Activated naive CD8-positive, alpha-beta T cell treated with anti-CD3 and anti-CD28 coated beads, Interleukin-2, amount 50 U/mL, for 24 hours (primary cell): ENCODE measurements at places on chromosomes 7 and 10.

DNA sequence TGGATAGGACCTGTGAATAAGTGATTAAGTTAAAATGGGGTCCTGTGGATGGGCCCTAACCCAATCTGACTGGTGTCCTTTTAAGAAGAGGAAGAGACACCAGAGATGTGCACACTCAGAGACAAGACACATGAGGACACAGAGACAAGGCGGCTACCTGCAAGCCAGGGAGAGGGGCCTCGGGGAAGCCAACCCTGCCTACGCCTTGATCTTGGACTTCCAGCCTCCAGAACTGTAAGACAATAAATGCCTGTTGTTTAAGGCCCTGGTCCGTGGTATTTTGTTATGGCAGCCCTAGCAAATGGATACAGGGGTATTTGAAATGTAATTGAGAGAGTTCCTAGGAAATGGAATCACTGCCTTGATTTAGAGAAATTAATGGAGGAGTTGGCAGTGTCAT, 225.3 kb downstream of the SKAP2 start:
- no peaks in the 10 kb centered on the region for H3K4me1 ChIP-seq
- H3K36me3 ChIP-seq, result no peaks in the 10 kb centered on the region
- no peak overlapping the region for H3K4me3 ChIP-seq
- no peak overlapping the region for H3K27ac ChIP-seq

DNA sequence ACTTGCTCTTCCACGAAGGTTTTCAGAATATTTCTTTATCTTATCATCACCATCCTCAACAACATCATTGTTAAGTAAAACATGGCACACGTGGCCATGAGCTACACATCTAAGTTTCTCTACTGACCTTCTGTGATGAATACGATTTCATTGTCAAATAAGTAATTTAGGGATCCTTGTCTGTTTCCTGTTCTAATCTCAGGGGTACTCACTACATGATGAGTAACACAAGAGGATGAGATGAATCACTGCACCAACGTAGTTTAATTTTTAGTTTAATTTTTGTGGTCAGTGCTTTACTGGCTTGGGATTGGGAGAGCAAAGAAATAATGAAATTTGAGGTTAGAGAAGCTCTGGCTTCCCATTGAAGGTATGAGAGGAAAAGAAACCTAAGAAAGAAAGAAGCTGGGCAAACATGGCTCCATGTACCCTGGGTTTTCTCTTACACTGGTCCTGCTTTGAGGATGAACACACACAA, 461.9 kb upstream of the KLF6 start:
- peaks cover 63% of the 10 kb centered on the region for H3K4me1 ChIP-seq
- no peak for DNase-seq
- peaks cover 2% of the 10 kb centered on the region for H3K36me3 ChIP-seq
- H3K4me3 ChIP-seq, result peak overlapping the region; percentile 12

DNA sequence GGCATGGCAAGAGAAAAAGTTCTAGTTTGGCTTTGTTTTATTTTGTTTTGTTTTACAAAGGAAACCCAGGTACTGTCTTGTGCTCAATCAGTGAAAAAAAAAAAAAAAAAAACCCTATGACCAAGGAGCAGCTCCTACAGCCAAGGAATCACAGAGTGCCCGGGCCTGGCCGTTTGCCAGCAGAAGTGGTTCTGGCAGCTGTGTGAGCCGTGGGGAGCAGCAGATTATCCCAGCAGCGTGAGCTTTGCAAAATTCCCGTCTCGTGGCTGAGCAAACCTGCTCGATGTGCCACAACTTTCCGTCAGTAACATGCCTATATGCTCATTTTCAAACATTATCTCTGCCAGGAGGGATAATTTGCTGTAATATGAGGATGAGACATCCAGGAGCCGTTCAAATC, 293.7 kb downstream of the POU6F2 start:
- no peaks in the 10 kb centered on the region for H3K4me1 ChIP-seq
- H3K27me3 ChIP-seq, result peaks cover 6% of the 10 kb centered on the region
- H3K36me3 ChIP-seq, result no peaks in the 10 kb centered on the region
- H3K27ac ChIP-seq, result no peak overlapping the region
- H3K4me3 ChIP-seq, result no peak overlapping the region
- DNase-seq, result no peak

GRCh38 chr10:99172128-99172738, 63.4 kb downstream of the HPSE2 start:
- H3K27me3 ChIP-seq, result peaks cover 7% of the 10 kb centered on the region
- no peak overlapping the region for H3K27ac ChIP-seq
- H3K4me1 ChIP-seq, result no peaks in the 10 kb centered on the region
- H3K4me3 ChIP-seq, result no peak overlapping the region
- peak; percentile 2 for DNase-seq

DNA sequence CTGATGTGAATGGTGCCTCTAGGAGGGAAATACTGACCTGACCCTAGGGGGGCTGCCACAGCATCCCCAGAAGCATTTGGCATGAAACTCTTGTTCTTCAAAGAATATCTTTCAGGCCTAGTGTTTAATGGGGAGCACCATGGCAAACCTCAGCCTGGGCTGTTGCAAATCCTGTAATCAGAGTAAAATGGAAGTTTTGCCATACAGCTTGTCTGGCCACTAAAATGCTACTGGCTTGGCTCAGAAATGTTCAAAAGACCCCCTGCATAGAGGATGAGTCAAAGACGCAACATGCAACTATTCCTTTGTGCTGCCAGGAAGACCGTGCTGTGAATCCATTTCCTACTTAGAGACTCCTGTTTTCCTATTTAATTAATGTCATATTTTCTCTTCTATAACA, 26.7 kb downstream of the HECW1 start:
- H3K27ac ChIP-seq, result no peak overlapping the region
- no peak for DNase-seq
- peaks cover 17% of the 10 kb centered on the region for H3K27me3 ChIP-seq
- H3K4me1 ChIP-seq, result no peaks in the 10 kb centered on the region

- H3K4me1 ChIP-seq, result peaks cover 21% of the 10 kb centered on the region
- peaks cover 5% of the 10 kb centered on the region for H3K27me3 ChIP-seq
- peaks cover 3% of the 10 kb centered on the region for H3K36me3 ChIP-seq
- H3K4me3 ChIP-seq, result no peak overlapping the region
- no peak for DNase-seq
Observed at GRCh38 chr7:108280136-108280535, 150.0 kb upstream of the LAMB4 start.

DNA sequence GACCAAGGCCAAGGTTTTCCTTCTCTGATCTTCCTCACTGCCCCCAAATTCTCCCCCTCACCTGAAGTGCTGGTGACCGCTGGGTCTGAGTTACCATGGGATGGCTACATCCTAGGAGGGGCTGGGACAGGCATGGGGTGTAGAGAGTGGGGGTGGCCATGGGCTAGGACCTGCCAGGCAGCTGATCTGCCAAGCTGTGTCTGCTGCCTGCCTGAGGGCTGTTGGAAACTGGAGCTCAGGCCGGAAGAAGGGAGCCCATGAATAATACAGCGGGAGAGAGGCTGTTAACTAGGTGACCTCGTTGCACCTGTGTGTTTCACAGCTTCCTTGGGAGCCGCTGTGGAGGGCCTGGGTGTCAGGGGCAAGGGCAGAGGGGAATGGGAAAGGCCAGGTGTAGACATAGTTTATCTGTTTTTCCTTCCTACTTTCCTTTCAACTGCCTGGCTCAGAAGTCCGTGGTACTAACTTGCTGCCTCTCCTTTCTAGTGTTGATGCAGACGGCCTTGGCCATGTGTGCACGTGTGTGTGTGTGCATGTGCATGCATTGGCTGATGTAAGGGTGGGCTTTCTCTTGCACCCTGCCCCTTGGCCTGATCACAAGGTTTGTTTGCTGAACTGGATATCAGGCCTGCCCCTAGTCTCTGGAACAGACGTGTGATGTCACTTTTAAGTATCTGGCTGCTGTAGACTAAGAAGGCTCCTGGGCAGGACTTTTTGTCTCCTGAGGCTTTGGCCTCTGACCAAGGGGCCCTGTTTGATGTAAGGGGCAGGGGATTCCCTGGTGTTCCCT, 11.9 kb downstream of the CDH23 start:
- no peaks in the 10 kb centered on the region for H3K27me3 ChIP-seq
- no peak overlapping the region for H3K4me3 ChIP-seq
- no peaks in the 10 kb centered on the region for H3K36me3 ChIP-seq
- H3K4me1 ChIP-seq, result no peaks in the 10 kb centered on the region

DNA sequence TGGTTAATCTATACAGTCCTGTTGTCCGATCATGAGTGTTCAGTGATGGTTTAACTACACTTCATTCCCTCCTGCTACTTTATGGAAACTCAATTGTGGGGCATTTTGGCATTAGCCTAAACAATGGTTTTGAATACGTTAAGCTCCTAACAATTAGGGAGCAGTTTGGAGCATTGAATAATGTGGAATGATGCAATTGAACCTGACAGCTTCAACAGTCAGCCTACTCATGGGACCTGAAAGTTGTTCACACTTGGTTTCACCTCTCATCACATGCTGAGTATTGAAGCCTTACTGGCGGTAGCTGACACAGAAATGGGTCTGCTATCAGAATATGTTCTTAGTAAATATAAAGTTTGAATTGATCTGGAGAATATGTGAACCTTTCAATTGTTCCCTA, 186.1 kb downstream of the MLLT10 start:
- H3K4me1 ChIP-seq, result peaks cover 22% of the 10 kb centered on the region
- peaks cover 17% of the 10 kb centered on the region for H3K36me3 ChIP-seq
- no peak for DNase-seq
- H3K4me3 ChIP-seq, result no peak overlapping the region

GRCh38 chr7:41996381-41997035, 240.5 kb downstream of the GLI3 start:
- DNase-seq, result no peak
- no peaks in the 10 kb centered on the region for H3K36me3 ChIP-seq
- no peak overlapping the region for H3K4me3 ChIP-seq
- H3K4me1 ChIP-seq, result no peaks in the 10 kb centered on the region
- no peak overlapping the region for H3K27ac ChIP-seq

- H3K36me3 ChIP-seq, result no peaks in the 10 kb centered on the region
- no peak overlapping the region for H3K4me3 ChIP-seq
- DNase-seq, result no peak
- H3K4me1 ChIP-seq, result no peaks in the 10 kb centered on the region
Observed at GRCh38 chr10:123620621-123621020, 45.5 kb upstream of the GPR26 start.

GRCh38 chr10:111030042-111030750, 46.6 kb upstream of the ADRA2A start:
- no peak overlapping the region for H3K27ac ChIP-seq
- no peak overlapping the region for H3K4me3 ChIP-seq
- peaks cover 8% of the 10 kb centered on the region for H3K4me1 ChIP-seq
- peaks cover 24% of the 10 kb centered on the region for H3K36me3 ChIP-seq
- DNase-seq, result no peak

- DNase-seq, result no peak
- H3K27me3 ChIP-seq, result no peaks in the 10 kb centered on the region
- H3K27ac ChIP-seq, result no peak overlapping the region
Observed at GRCh38 chr10:88236121-88236743, 346.9 kb downstream of the RNLS start.

GRCh38 chr10:44862924-44863323, 48.2 kb upstream of the TMEM72 start:
- no peak for DNase-seq
- H3K27ac ChIP-seq, result no peak overlapping the region
- peaks cover 14% of the 10 kb centered on the region for H3K4me1 ChIP-seq
- H3K4me3 ChIP-seq, result no peak overlapping the region

- H3K36me3 ChIP-seq, result no peaks in the 10 kb centered on the region
- no peaks in the 10 kb centered on the region for H3K4me1 ChIP-seq
- no peaks in the 10 kb centered on the region for H3K27me3 ChIP-seq
- H3K27ac ChIP-seq, result no peak overlapping the region
- no peak overlapping the region for H3K4me3 ChIP-seq
Observed at GRCh38 chr10:82778908-82779307, 903.9 kb downstream of the NRG3 start.

DNA sequence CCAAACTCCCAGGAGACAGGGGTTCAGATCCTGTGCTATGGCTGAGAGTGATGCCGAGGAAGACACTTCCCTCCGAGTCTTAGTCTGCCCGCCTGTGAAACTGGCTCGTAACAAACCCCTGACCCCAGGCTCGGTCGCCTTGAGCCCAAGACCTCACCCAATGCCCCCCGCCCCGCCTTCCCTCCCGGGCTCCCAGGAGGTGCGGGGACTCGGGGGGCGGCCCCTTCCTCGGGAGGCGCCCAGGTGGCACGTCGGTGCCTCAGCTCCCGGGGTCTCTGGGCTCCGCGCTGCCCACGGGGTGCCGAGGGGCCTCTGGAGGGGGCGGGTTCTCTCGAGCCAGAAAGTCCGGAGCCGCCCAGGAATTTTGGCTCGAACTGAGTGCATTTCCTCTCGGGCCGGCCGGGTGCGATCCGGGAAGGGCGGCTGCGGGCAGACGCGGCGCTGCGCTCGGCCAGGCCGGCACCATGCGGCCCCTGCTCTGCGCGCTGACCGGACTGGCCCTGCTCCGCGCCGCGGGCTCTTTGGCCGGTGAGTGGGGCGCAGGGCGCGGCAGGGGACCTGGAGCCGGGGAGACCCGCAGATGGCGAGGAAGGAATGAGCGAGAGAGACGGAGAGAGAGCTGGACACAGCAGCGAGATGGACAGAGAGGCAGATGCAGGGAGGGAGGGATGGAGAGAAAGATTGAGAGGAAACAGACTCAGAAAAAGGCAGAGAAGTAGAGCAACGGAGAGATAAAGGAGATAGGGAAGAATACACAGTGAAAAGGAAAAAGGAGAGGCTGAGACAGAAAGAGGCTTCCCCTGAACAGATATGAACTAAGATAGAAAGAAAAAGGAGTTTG, at the start of gene PLAC9:
TSS of gene PLAC9 (plus strand) at position 432 of the 841 bp plus-strand sequence. CDS start at position 465, 33 bp downstream.
- H3K36me3 ChIP-seq, result no peaks in the 10 kb centered on the region
- DNase-seq, result no peak
- peaks cover 31% of the 10 kb centered on the region for H3K27me3 ChIP-seq
- H3K27ac ChIP-seq, result no peak within 1 kb of the TSS

DNA sequence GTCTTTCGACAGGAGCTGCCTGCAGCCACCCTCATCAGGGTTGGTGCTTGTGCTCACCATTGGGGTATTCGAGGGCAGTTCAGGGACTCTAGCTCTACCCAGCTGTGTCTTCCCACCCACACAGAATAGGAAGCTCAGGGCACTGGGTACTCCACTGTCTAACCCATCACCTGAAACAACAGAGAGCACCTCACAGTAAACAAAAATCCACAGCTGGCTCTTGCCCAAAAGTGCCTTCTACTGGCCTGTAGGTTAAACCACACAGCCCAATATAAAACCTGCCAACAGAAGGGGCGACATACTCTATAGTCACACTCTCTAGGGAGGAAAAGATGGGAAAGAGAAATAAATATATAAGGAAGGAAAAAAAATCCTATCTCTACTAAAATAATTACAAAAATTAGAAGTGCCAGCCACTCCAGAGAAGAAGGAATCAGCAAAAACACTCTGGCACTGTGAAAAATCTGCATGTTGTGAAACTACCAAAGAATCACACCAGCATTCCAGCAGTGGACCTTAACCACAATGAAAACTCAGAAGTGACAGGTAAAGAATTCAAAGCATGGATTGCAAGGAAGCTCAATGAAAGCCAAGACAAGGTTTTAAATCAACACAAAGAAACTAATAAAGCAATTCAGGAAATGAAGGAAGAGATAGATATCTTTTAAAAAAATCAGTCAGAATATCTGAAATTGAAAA, 110.0 kb downstream of the HGF start:
- no peaks in the 10 kb centered on the region for H3K27me3 ChIP-seq
- H3K27ac ChIP-seq, result no peak overlapping the region
- DNase-seq, result no peak
